Forelimb muscle (tissue), 1 donor: ENCODE measurements at places on chromosomes 1 and 21.

- no peak for DNase-seq
Measured at GRCh38 chr1:169001353-169001752, 105.1 kb upstream of the ATP1B1 start.

- no peak for DNase-seq
Measured at GRCh38 chr1:34790985-34791384, 1.8 kb upstream of the GJA4 start.

GRCh38 chr1:14055442-14056223 is 355.6 kb downstream of the PRDM2 start:
- no peak for DNase-seq

GRCh38 chr1:147611021-147611426 is 59.3 kb downstream of the ACP6 start:
- DNase-seq, result no peak

DNA sequence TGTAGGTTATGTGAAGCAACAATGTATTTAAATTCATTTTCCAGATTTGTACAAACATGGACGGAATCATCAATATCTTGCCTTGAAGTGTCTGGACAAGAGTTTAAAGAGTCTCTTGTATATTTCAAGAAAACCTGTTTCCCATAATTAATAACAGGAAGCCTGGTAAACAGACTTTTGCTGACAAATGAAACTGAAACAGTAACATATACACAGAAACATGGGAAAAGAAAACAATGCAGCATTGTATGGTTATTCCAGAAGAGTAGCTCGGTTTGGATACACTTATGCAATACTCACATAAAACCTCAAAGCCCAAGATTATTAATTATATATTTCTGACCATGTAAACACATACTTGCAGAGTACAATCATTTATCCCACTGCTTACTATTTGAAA is 265.5 kb downstream of the PTPRC start:
- no peak for DNase-seq

GRCh38 chr1:15028616-15029015 is 124.9 kb upstream of the TMEM51 start:
- DNase-seq, result no peak

DNA sequence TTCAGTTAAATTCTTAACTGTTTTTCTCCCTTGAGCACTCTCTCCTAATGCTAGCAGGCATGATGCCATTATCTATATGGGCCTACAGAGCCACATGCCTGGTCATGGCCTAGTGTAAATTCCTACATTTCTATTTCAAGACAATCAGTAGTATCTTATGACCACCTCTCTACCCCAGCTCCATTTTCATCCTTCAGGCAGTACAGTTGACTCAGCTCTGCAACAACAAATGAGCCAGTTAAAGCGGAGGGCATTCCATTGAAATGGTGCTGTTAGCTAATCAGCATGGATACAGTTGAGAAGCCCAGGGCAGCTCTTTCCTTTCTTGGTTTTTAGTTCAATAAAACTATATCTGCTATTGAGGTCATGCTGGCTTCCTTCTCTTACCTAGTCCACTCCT is 150.0 kb downstream of the PPP1R12B start:
- DNase-seq, result no peak

- no peak for DNase-seq
Measured at GRCh38 chr1:35656148-35656862, 15.0 kb upstream of the PSMB2 start.

GRCh38 chr1:105914403-105914802 is 1142.1 kb upstream of the PRMT6 start:
- DNase-seq, result no peak

GRCh38 chr1:114290341-114290740 is 136.7 kb upstream of the SYT6 start:
- no peak for DNase-seq

DNA sequence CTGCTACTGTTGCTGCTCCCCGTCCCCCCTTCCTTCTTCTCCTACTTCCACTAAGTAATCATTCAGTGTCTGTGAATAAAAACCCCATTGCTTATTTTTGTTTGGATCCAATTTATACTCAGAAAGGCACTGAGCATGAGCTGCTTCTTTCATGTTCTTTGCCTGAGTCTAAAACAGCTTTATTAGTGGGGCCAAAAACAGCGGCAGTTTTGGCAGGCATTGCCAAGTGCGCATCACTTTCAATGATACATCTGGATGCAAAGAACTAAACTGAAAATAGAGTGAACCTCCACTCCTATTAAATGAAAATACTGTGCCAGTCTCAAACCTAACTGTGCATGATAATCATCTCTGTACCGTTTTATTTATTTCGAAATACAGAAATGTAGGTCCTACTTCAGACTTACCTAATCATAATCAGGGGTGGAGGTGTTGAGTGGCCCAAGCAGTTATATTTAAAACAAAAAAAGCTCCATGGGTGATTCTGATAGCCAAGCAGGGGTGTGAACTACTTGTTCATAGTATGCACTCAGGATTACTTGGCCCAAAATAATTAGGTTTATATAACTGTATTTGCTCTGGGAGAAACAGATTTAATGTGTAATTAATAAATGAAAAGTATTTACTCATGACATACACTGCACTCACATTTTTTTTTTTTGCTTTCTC is 48.4 kb downstream of the NEK7 start:
- DNase-seq, result peak; percentile 8

DNA sequence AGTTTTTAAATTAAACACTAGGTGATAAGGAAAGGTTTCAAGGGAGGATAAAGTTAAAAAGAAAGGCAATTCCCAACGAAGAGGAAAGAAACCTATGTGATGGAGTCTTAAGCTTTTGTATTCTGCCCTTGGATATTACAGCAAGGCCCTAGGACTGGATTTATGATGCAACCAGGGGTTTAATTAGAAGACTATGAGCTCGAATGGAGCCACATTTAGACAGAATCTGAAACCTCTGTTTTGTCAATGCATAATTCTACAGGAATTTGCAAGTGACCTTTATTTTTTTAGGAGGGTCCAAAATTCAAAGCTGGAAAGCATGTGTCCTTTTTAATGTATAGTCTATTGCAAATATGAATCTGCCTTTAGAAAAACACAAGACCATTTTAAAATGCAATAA is 37.9 kb downstream of the TGFB2 start:
- DNase-seq, result no peak

- no peak for DNase-seq
Measured at GRCh38 chr1:216555653-216556052, 132.4 kb upstream of the USH2A start.

- DNase-seq, result no peak
Measured at GRCh38 chr1:238409191-238409850, 518.6 kb upstream of the ZP4 start.

GRCh38 chr1:161185732-161186311 is 8.5 kb upstream of the B4GALT3 start:
- no peak for DNase-seq

- no peak for DNase-seq
Measured at GRCh38 chr1:207933205-207933800, 22.4 kb upstream of the CD34 start.

DNA sequence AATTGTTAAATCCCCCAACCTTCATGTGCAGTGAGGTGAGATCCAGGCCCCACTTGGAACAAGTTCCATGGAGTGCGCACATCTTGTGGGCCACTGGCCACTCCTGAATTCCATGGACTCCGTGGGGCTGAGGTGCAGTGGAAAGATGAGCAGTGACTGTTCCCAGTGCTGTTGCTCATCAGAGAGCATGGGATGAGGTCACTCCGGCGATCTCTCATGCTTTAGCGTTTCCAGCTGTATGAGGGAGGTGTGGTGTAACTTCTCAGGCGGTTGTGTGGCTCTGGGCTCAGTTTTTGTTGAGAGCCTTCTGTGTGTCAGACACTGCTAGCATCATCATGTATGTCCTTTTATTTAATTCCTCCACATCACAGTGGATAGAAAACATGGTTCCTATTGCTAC is 96.2 kb downstream of the GALNT2 start:
- DNase-seq, result peak; percentile 63

DNA sequence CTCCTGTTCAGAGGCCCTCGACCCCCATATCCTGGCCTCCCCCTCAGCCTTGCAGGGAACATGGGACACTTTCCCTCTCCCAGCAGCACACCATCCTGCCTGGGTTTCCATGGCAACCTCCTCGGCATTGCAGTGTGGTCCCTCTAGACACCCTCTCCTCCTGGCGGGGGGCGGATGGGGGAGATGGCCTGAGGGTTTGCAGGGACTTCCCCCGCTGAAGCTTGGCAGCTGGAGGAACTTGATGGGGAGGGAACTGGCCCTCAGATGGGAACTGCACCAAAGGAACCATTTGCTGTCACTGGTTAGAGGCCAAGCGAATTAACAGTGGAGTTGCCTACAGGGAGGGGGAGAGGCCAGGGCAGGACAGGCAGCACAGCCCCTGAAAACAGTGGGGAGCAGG is 28.7 kb downstream of the RIMS3 start:
- no peak for DNase-seq

DNA sequence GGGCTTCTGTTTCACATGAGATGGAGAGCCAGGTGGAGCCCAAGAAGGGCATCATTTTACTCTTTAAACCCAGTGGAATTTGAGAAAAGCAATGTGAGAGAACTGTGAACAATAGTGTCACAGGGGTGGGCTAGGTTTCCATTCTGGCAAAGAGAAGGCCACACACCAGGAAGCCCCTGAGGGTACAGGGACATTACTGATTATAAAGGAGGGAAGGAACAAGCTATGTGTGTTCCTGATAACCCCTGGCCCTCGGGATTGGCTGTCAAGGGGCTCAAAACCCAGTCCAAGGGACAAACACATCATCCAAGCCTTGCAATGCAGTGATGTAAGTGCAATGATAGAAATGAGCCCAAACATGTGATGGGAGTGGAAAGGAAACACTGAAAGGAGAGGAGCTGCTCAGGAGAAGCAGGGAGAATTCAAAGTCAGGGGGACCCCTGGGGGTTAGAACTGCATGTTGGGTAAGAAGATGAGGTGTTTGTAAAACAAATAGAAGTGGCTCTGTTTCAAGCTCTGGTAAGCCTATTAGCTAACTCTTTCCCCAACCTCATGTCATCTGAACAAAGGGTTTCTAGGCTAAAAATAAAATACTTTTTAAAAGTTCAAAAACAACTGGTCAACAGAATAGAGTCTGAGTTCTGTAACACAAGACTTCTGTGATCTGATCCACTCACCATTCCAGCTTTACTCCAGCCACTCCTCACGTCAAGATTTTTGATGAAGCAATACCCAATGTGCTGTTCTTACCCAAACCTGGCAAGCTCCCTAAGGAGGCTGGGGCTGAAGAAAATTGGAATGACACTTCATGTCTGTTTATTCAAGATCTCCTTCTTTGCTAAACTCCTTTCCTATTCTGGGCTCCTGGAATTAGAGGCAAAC is 51.1 kb upstream of the IL12RB2 start:
- no peak for DNase-seq

GRCh38 chr21:22763442-22763841 is 1765.2 kb downstream of the NCAM2 start:
- DNase-seq, result no peak

- DNase-seq, result no peak
Measured at GRCh38 chr1:193555662-193556441, 369.4 kb upstream of the B3GALT2 start.

- DNase-seq, result no peak
Measured at GRCh38 chr1:180376253-180376652, 126.1 kb downstream of the ACBD6 start.

DNA sequence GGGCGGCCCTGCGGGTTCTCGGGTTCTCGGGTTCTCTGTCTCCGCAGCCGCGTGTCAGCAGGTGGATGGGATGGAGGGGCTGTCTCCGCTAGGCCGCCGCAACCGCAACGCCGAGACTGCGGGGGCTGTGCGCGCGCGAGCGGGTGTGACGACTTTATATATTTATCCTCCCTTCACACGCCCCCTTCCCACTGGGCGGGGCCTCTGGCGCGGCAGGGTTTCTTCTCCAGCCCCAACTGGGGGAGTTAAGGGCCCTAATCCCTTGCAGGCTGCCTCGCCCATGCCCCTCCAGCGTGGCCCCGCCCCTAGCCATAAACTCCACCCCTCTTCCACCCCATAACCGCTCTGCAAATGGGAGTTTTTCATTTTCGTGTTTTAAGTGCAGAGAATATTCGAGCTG is 3.4 kb downstream of the IGSF21 start:
- DNase-seq, result no peak

DNA sequence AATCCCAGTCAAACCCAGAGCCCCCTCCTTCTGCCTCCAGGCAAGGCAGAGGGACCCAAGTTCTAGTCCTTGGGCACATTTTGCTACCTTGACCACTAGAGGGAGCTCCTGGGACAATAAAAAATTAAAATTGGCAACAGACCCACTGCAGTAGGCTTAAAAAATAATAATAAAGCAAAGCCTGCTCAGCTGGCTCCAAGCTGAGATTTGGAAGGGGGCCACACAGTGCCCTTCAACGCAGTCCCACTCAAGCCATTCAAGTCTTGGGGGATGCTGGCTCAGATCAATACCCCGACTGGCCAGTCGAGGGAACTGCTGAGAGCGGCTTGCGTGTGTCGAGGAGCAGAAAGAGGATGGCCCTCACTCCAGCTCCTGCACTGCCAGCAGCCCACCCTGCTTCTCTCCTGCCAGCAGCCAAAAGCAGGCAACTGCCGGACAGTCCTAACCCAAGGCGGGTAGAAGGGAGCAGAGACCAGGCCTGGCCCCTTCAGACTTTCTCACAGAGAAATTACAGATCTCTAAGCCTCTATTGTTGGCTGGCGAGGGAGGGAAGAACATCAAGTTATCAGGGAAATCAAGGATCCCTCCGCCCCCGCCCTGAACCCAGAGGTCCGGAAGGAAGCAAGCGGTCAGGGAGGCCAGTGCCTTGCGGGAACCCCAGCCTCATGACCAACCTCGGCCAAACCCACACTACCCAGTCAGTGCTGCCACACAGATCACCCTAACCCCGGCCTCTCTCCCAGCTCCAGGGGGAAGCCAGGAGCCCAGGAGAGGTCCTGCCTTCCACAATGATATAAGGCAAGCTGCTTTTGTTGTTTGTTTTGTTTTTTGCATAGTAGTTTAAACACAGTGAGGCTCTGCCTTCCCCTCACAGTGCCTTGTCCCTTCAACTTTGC is 4.9 kb upstream of the ALDH4A1 start:
- DNase-seq, result no peak

- DNase-seq, result peak; percentile 63
Measured at GRCh38 chr1:94096797-94097549, 24.0 kb downstream of the ABCA4 start.

DNA sequence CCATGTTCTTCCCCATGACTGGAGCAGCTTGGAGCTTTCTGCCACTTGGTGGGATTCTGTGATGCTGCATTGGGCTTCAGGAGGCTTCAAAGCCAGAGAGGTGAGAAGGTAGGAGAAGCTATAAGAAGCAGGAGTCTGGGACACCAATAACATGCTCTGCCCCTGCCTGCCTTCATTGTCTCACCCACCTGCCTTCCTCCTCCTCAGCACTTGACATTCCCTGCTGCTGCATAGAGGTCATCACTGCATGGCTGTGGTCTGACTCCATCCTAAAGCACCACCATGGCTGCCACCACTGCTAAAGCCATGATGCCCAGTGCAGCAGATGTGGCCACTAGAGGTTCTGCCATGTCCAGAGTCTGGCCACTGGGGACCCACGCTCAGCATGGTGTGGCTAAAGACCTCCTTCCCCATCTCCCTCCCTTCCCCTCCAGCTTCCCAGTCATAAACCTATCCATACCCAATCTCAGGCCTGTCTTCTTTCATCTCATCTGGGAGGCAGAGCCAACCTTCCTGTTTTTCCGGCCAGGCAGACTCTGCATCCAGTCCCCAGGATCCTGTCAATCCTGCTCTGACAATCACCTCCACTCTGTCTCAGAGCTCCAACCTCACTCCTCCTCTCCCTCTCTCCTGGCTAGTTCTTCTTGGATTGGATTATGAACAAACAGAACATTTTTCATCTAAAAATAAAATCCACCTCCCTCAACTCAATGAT is 285.1 kb upstream of the POU3F1 start:
- DNase-seq, result no peak

- DNase-seq, result peak; percentile 24
Measured at GRCh38 chr1:43934101-43934985, 742 bp downstream of the ARTN start.
